ENCODE measurements at places on chromosomes 7 and 10.

DNA sequence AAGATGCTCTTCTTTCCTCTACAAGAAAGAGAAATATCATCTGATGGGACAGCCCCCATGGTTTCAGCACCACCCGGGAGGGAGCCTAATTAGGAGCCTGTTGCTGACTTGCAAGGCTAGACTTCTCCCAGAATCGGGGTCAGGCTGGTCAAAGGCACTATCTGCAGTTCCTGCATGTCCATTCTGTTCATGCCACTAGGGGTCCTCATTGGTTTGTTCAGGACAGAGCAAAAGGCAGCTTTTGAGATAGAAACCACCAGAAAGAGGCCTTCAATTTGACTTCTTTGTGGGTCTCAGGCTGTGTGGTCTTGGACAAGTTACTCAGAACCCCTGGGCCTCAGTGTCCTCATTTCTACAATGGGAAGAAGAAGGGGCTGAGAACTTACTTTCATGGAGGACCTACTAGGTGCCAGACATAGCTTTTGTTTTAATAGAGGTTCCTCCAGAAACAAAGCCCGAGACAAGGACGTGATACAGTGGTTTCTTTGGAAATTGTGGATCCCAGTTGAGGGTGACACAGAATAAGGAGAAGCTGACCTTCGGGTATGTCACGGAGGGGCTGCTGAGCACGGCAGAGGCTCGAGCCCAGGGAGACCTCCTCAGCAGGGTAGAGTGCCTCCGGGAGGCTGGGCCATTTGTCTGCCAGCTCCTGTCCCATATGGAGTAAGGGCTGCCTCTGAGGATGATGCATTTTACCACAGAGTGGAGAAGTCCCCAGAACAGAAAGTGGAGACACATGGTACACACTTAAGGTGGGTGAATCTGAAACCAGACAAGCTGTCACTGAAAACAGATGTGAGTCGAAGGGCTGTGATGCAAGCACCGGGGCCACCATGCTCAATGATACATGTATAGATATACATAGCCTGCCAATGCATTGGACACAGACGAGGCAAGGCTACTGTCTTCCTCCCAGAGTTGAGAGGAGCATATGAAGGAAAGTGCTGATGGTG lies 33.1 kb upstream of the NEUROD6 start:
- no peak for DNase-seq

GRCh38 chr10:114876602-114877300 lies 55.2 kb downstream of the FHIP2A start:
- DNase-seq = peak; percentile 72

- DNase-seq = no peak
Observed at GRCh38 chr7:124497176-124497575, 268.4 kb downstream of the GPR37 start.

DNA sequence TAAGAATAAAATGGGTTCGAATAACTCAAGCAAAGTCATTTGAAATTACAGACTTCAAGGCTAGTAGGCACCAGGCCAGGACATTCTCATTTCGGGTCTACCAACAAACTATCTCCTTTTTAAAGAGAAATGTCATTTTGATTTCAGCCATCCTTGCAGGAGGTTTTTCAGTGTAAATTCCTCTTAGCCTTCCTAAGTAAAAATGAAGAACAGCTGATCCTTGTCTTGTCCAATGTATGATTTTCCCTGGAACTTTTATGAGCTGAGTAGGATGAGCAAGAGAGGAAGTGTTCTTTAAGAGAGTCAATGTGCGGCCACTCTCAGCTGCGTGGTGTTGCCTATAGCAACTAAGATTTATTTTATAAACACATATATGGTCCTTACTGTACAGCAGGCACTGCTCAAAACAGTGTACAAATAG lies 110.1 kb downstream of the PLCE1 start:
- DNase-seq = no peak

DNA sequence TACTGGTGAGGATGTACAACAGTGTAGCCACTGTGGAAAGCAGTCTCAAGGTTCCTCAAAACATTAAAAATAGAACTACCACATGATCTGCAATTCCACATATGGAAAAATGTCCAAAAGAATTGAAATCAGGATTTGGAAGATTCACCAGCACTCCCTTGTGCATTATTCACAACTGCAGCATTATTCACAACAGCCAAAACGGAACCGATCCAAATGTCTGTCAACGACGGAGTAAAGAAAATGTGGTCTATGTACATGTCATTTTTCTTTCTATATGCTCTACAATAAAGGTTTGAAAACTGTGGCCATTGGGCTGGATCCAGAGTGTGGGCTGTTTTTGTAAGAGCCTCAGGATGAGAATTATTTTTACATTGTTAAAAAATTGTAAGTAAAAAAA lies 1206.1 kb upstream of the CELF2 start:
- no peak for DNase-seq
